ENCODE measurements at places on chromosomes 13 and 19.
A peak's percentile ranks its signal among the peaks of the same experiment; 100 is the strongest.

DNA sequence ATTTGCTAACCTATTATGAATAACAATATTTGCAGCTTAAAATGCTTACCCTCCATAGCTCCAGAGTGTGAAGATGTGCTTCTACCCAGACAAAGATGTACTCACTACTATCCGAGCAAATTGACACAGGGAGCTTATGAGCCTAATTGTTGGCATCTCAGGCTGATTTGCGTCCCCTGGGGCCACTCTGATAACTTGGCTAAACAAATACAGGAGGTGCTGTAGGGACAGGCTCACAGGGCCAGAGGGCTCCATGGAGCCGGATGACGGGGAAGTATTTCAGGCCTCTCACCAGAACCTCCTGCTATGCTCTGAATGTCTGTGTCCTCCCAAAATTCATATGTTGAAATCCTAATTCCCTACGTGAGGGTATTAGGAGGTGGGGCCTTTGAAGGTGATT is 26.7 kb upstream of the C19orf12 start:
- DNase-seq: no peak

- DNase-seq: peak; percentile 29
Measured at GRCh38 chr13:39779337-39780265, 124.1 kb downstream of the COG6 start.

DNA sequence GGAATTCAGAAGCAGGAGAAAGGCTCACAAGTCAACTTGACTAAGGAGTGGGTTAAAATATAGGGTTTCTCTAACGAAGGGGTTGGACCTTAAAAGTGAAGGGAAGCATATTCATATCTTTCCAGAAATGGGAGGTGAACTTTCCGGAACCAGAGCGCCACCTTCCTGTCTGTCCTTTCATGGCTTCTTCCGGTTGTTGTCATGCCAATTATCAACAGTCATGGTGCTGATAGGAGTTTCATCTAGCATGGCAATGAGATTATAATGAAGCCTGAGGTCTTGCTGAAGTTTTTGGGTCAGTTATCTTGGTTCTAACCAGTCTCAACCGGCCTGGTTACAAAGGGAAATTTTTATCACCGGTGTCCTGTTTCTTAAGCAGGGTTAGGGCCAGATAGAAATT is 162.9 kb upstream of the NBEA start:
- no peak for DNase-seq

DNA sequence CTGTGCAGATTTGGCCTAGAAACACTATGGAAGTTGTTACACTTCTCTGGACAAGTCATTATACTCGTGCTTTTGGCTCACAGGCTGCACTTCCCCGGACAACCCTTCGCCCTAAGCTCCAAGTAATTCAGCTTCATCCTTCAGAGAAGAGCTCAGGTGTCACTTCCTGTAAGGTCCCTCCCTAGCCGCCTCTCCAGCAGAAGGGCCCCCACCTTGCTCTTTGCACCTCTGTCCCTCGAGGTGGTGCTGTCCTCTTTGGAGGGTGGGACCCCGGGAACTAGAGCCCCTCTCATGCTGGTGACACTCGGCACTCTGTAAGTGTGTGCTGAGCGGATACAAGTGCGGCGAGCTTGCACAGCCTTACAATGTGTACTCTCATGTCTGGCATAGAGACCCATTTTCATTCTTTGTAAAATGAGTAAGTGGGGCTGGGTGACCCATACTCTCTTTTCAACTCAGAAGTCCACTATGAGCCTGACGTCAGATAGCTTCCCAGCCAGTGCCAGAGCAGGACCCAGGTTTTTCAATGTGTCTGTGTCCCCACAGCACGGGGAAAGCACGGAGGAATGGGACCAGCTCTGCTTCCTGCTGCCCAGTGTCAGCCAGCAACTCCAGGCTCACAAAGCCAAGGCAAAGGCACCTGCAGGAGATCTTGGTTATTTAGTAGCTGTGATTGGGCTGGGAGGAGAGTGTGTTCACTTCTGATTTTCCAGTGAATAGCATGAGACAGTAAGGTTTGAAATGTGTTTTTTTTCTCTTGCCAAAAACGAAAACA is 26.9 kb downstream of the CHAMP1 start:
- DNase-seq: no peak

Data from activated CD8-positive, alpha-beta memory T cell treated with anti-CD3 and anti-CD28 coated beads, Interleukin-2, amount 50 U/mL, for 4 hours (primary cell).